Uterus (tissue), 4 donors: ENCODE measurements at places on chromosomes 5 and 9. TPM values are rescaled to one million over a fixed set of nuclear protein-coding genes. Genes with fewer than 3 reads are reported as not detected.

- no peak for DNase-seq
These were observed 668 bp downstream of the ETF1 start for GRCh38 chr5:138542180-138542955.

- no peak for DNase-seq
These were observed 671.9 kb upstream of the KLF4 start for GRCh38 chr9:108161503-108161902.

- no peak for DNase-seq
These were observed 155.2 kb downstream of the TMEM161B start for GRCh38 chr5:88113429-88113828.

Gene FSTL4
- total RNA-seq, result not detected

Gene FAT2
- total RNA-seq, result not detected
